ENCODE measurements at places on chromosomes 11 and 22.

GRCh38 chr11:83008581-83008923 is 63.1 kb downstream of the RAB30 start:
- DNase-seq = no peak

DNA sequence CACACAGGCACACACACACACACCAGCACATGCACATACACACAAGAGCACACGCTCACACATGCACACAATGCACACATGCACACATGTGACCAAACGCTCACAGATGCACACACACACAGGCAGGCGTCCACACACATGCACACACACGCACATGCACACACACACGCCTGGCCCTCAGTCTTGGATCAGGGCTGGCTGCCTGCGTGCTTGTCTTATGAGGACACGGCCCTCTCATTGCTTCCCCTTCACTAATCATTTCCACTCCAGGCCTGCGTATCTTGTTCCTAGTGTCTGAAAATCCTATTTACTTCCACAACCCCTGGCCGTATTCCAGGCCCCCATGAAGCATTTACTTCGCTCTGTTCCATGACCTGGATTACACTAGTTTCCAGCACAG is 740.5 kb downstream of the BRD1 start:
- DNase-seq = no peak

DNA sequence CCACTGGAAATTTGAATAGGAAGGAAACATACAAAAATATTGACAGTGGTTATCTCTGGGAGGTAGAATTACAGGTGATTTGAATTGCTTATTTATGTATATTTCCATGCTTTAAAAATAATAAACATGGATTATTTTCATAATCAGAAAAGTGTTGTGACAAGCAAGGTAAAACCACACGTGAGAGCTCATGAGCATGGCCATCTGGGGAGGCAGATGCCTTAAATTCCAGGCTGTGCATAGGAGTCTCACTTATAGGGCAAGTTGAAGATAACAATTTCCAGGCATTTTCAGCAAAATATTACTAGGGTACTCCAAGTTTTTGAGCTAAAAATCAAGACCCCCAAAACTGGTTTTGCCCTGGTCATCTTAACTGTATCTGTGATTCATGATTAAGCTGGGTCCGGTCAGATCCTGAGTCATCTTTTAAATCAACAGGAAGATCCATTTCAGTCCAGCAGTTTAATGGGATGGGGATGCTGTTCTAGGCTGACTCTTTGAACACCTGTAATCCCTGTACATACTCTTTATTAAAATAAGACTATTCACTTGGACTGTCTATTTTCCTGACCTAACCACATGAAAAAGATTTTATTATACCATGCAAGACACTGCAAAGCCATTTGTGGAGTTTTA is 115.8 kb upstream of the NARS2 start:
- no peak for DNase-seq

DNA sequence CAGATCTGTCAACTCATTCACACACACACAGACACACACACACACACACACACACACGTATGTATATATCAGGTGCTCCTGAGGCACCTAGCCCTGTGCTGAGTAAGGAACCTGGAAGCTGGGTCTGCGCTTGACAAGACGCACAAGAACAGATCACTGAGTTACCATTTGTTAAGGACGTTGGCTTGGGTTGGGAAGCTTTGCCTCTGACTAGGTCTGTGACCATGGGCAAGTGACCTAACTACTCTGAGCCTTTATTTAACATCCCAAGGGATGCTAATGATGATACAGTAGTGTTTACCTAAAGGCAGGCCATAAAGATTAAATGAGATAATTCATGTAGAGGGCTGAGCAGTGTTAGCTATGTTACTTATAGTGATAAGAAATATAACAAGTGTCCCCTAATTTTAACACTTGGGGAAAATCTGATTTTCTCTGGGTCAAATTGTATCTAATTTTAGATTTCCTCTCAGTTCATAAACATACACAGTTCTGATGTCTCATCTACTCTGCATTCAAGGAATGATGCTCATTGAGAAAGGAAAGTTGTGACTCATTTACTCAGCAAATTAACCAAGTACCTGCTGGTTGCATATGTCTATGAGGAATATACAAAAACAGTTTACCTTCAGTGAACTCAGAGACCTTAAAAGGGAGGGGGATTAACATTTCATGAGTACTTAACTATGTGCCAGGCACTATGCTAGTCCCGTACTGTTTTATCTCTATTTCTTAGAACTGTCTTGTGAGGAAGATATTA is 13.6 kb downstream of the RNF185 start:
- peak; percentile 43 for DNase-seq

DNA sequence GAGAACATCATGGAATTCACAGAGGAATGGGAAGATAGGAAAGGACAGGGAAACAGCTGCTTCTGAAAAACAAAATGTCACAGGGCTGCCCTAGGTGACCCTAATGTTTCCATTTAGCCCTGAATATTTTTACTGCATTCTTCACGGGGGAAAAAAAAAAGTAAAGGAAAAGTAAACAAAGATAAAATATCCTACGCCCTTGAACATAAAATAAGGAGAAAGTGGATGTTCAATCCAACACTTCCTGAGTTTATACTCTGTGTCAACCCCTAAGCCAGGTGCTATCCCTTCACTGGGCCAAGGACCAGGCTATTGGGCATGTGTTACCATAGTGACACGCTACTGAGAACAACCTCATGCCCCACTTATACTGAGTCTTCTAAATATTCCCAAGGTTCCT is 84.7 kb downstream of the FAM76B start:
- no peak for DNase-seq

DNA sequence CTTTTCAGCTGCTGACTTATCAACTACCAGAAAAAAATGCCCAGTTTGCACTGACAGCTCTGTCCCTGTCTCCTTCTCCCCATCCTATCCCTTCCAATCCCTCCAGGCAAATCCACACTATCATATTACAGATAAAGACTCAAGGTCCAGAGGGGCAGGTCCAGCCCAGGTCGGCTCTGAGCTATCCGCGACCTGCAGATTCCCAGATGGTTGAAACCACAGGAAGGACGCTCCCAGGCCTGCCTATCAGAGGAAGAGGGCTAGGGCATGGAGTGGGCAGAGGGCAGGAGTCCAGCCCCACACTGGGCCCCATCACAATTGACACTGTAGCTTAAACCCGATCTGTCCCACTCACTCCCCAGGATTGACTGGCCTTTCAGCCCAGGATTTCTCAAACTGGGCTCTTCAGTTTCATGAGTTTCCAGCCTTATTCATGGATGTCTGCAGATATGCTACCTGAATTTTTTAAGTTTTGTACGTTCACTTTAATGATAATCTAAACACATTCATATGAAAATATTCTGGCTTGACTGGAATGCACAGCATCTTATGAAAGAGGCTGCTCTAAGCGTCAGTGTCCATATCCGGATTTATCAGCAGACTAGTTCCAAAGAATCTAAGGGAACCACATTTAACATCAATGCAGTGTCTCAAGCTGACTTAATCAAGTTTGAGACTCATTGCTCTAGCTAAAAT is 16.4 kb upstream of the FCHSD2 start:
- no peak for DNase-seq
